Frontal cortex (tissue), 4 donors: ENCODE measurements at places on chromosomes 3 and 15.

DNA sequence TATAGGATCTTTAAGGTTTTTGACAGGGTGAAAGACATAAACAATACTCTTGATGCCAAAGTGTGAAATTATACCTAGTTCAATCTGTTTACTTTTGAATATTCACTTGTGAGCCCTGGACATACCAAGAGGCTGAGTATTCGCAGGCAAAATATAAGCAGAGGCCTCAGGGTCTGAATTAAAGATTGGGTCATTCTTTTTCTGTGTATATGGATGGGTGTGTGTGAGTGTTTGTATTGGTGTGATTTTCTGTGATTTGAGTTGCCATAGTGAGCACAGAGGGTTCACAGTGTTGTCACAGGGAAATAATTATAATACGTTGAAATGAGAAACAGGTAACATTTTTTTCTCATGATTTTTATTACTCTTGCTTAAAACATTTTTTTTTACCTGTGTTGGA, 770.7 kb upstream of the ALCAM start:
- DNase-seq, result no peak

DNA sequence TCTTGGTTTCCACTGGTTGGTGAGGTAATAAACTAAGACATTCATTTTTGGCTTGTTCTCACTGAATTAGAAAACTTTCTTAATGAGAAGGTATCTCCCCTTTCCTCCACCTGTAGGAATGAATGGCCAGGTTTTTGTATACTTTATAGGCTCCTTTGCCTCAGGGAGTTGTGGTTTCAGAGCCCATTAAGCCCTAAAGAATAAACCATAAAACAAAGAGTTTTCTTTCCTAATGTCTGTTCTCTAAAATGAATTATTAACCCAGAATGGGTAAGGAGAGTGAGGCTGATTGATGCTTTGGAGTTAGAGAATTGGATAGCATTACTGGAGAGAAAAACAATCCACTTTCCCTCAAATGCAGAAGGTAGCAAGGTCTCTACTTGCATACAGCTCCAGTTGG, 67.6 kb downstream of the TIGIT start:
- no peak for DNase-seq

DNA sequence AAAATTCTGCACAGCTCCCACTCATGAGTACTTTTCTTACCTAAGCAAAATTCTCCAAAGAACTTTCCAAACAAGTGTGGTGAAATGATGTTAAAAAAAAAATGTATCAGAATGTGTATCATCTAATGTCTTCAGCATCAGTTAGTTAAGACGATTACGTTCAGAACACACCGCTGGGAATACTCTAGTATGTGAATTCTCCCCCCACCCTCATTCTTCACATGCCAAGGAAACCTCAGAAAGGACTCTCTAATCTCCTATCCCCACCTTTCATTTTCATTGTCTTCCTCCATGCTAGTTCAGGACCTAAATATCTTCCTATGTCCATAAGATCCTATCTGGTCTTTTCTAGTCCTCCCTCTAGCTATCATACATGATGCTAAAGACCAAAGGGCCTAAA, 457.4 kb downstream of the SHQ1 start:
- no peak for DNase-seq

DNA sequence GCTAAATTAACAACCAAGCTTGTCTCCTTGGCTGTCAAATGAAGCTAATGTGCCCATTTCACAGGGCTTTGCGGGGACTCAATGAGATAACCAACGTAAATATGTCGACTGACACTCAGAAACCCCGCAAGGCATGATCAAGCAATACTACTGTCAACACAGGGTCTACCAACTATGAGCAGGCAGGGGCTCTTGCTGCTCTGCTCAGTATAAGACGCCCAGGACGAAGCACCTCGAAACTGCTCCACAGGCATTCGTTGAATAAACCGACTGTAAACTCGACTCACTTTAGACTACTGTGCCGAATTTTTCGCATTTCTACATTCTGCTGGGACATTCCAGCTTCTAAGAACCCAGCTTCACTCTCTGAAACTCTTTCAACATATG, 55.0 kb downstream of the FEZF2 start:
- DNase-seq, result peak; percentile 5

DNA sequence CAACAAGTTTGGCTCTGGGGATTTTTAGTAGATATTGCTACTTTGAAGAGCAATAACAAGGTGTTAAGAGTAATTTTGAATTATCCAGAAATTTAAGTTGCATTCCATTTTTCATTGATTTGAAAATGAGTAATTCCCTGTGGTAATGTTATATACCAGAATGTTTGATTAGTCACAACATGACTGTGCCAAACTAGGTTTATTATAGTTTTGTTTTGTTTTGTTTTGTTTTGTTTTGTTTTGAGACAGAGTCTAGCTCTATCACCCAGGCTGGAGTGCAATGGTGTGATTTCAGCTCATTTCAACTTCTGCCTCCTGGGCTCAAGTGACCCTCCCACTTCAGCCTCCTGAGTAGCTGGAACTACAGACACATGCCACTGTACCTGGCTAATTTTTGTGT, 40.7 kb downstream of the CNOT10 start:
- DNase-seq, result no peak

DNA sequence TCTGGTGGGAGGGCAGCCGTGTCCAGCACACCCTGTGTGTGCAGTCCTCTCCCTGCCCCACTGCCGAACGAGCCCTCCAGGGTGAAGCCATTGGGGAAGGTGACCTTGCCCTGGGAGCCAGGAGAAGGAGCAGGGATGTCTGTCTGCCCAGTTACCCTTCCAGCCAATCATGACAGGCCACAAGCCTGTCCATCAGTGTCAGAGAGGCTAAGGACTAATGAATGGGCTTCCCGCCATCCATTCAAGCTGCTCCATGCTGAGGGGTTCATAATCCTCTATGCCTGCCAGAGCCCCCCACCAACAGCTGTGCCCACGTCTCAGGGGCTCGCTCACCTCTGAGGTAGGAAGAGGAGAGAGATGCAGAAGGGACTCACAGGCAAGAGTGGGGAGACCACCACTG, 15.2 kb downstream of the ALS2CL start:
- no peak for DNase-seq

DNA sequence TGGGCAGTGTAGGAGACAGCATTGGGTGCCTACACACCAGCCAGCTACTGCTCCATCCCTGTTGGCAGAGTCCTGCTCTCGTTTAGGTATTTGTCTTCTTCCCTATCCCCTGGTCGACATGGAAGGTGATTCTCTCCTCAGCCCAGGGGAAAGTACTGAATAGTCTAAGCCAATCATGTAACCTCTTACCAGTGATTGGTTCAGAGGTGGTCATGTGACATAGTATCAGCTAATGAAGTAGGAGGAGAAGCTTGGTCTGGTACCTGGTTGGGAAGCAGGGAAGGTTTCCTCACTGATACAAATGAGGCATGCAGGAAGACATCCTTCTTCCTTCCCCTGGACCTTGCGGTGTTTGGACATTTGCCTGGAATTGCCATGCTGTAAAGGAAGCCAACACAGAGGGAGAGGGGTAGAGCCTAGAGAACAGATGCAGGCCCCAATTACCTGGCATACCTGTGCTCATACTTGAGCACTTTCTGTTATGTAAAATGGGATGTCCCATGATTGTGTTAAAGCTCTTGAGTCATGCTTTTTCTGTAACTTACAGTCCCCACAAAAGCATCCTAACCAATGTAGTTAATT, 32.7 kb upstream of the RASGRP1 start:
- no peak for DNase-seq

DNA sequence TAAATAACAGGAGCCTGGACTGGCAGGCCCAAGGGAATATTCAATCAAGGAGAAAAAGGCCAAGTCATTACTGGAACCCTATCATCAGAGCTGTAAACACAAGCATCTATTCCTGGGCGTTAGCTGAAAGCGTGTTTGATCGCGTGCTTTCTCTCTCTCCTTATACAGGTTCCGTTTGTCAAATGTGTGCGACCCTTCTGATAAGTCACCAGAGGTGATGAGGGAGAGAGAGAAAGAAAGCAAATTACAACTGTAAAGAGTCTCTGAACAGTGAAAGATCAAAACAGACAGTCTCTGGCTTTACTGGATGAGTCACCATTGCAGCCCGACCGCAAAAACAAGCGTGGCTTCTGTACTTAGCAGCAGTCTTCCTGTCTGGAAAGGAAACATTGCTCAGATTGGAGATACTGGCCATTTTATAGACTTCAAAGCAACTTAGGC, 39.5 kb upstream of the TPRG1 start:
- DNase-seq, result no peak

DNA sequence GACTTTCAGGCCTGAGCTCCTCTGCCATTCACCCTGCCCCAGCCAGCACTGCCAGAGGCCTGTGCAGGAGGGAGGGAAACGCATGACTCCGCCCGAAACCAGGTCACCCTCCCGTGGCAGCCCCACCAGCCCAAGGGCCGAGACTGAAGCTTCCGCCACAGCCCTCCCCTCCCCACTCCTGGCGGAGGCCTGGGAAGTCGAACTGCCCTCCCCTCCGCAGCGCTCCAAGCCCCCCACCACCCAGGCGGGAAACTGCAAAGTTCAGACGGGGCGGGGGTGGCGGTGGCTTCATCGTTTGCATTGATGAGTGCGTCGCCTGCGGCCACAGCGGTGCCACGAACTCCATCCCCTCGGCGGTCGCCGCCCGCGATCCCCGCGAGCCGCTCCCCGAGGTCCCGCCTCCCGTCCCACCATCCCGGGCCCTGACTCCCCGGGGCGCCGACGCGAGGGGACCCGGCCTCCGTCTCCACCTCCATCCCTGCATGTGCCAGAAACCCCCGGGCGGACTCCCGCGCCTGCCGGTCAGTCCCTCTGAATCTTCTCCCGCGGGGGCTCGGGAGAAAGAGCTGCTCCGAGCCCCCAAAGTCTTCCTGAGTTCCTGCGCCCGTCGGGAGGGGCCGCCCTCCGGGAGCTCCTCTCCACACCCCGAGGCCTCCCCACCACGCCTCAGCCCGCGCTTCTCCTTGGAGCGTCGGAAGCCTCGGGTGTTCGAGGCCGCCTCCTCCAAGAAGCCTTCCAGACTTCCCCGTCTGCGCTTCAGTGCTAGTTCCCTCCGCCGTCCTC, 698 bp downstream of the MELTF start:
- peak; percentile 26 for DNase-seq

- DNase-seq, result no peak
These were observed 7.5 kb upstream of the TM4SF1 start for GRCh38 chr3:149384911-149385321.

GRCh38 chr3:158384019-158384418, 187.0 kb upstream of the MLF1 start:
- DNase-seq, result no peak

- DNase-seq, result no peak
These were observed 32.7 kb downstream of the PTH1R start for GRCh38 chr3:46910166-46910760.

DNA sequence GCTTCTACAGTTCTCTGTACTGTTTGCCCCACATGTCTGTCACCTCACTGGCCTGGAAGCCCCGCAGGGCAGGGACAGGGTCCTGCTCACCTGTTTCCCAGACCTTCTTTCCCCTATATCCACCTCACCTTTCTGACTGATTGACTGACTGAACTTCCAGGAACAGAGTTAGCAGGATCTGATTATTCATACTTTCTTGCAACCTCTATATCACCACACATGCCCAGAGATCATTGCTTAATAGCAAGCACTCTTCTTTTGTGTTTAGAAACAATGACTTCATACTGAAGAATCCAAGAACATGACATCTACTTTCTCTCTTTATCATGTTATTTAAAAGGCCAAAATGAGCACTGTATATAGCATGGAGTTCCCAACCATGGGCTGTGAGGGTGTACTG, 18.0 kb upstream of the CLEC3B start:
- DNase-seq, result no peak

DNA sequence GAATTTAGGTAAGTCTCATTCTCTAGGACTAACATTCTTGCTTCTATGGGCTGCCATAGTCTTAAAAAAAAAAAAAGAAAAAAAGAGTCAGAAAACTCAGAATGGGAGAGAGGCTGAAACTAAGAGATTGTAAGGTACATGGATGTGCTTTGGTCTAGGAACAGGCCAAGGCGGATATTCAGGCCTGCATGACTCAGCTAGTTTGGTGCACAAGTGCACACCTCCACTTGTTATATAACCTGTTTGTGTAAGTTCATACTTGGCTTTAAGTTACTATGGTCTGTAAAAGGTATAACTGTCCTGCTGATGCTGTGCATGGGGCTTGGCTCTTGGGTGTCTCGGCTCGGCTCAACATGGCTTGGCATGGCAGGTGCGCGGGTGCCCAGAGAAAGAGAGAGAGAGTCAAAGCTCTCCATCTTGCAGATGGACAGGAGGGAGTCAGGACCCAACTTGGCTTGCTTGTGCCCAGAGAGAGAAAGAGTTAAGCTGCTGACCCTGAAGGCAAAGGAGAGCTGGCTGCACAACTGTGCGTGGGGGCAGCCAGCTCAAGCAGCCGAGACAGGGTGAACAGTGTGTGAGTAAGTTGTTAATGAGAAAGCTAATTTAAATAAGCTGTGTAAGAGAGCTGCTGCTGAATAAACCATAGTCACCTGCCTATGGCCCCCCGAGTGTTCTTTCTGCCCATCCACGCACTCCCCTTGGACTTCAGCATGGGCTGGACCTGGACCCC, 31.4 kb upstream of the CHRNB4 start:
- no peak for DNase-seq

GRCh38 chr15:42101861-42102260, 7.5 kb upstream of the PLA2G4D start:
- no peak for DNase-seq

DNA sequence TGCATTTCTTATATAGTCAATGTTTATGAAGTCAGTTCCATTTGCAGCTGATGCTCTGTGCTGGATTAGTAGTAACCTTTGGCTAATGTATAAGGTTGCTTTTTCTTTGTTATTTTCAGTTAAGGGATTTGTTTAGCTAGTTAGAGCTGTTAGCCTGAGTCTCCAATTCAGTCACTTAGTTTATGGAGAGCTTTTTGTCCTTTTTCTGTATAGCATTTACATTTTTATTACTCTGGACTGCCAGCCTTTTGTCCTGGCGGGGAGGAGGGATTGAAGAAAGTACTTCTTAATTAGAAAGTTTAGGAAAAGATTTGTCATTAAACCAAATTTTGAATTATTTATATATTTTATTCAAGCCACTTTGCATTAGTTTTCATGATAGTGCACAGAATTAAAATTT, 52.0 kb downstream of the DNAJC13 start:
- no peak for DNase-seq

DNA sequence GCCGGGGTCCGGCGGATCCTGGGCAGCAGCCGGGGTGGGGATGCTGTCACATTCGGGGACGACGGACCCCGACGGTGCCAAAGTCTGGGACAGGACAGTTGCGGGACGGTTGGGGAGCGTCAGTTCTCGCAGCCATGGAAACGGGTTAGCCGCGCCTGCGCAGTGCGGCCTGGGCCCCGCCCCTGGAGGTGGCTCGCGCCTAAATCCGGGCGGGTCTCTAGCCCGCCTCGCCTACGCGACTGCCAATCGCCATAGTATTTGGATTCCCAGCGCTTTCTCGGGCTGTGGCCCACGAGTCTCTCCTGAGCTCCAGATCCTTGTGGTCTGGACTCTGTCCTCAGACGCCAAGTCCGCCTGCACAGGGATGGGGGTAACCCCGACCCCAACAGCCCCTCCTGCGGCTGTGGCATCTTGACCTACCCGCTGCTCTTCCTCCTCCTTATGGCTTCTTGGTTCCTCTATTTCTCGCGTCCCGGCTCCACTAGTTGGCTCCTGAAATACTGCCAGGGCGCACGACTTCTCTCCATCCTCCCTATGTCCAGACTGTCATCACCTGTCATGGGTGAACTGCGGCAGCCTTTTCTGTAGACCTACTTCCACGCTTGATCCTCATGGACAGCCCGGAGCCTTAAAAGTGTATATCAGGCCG, at the start of gene ZMYND10:
Gene ZMYND10 (minus strand): TSS at position 147 of the 649 bp plus-strand sequence. CDS start 153 bp downstream, outside the sequence.
- DNase-seq, result peak; percentile 81

GRCh38 chr3:179697736-179698332, 45.0 kb downstream of the USP13 start:
- DNase-seq, result no peak
